ENCODE measurements at places on chromosomes 6 and 20.

- no peak for DNase-seq
Measured at GRCh38 chr6:3447005-3447404, 9.8 kb downstream of the SLC22A23 start.

DNA sequence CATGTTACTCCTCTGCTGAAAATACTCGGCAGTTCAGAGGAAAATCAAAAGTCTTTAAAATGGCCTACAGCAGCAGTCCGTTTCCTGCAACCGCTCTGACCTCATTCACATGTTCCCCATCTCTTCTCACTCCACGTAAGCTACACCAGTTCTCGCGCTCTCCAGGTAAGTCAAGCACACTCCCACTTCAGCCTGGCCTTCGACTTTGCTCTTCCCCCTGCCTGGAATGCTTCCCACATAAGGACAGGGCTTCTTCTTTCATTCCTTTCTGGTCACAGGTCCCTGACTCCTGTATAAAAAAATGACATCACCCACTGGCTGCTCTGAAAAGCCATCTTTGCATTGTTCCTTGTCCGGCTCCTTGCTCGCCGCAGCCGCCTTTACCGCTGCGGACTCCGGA lies 42.7 kb downstream of the MGME1 start:
- no peak for DNase-seq

DNA sequence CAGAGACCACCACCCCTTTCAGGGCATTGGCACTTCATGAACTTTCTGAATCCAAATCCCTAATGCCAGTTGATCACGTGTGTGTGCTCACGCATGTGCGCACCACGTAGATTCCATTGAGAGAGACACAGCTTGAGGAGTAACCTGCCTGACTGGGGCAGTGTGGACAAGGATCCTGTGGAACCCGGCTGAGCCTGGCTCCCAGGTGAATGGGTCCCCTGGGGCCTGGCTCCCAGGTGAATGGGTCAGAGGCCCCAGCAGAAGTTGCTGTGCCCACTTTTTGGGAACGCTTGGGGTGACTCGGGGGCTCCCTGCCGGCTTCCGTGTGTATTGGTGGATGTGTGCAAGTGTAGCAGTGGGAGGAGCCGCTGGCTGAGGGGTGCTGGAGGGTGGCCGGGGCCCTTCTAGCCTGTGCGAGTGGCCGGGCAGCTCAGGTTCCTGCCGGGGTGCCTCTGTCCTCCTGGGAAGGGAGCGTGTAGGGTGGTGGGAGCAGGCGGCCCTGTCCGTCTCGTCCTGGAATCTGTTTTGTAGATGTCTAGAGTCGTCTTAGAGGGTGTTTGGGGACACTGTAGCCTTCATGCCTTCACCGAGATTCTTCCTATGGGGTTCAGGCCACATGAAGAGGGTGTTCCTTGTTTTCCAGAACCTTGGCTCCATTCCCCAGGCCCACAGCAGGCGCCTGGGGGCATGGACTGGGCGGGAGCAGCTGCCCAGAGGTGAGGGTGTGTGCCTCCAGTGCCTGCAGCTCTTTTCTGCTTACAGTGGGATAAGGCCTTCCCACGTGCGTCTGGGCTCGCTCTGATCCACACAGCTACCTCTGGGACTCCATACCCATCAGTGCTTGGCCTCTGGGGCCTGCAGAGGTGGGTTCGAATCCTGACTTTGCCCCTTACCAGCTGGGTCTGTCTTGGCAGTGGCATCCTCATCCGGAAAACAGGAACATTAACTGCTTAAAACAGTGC lies 3.2 kb downstream of the RBM38 start:
- no peak for DNase-seq

GRCh38 chr6:150267686-150268561 lies 100.9 kb upstream of the IYD start:
- no peak for DNase-seq

- peak; percentile 71 for DNase-seq
Measured at GRCh38 chr6:158047127-158047518, 65.5 kb downstream of the SYNJ2 start.

DNA sequence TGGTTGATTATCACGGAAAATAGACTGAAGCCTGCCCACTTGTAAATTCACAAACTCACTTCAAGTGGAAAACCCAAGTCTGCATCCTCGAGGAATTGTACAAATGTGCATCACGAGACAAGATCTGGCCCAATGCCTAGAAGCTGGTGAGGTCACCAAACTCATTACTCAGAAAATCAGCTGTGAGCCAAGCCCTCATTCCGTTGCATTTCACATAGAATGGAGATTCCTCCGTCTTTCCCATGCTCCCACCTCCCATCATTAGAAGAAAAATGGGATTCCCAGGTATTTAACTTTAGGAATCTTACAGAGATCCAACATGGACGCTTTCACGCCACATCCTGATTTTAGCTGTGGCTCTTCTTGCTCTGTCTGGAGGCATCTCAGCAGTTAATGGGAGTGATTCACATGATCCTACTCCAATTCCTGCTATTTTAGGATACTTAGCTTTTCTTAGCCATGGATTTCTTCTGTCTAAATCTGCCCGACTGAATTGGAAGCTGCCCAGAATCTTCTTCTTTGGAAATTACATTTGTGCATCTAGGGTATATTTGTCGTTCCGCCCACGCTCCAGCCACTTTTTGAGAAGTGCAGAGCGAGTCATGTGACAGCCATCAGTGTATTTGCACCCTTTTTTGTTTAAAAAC lies 68.7 kb upstream of the STMND1 start:
- no peak for DNase-seq

- no peak for DNase-seq
Measured at GRCh38 chr6:83917001-83917400, 57.5 kb downstream of the CYB5R4 start.
